ENCODE measurements at places on chromosomes 4 and X.

DNA sequence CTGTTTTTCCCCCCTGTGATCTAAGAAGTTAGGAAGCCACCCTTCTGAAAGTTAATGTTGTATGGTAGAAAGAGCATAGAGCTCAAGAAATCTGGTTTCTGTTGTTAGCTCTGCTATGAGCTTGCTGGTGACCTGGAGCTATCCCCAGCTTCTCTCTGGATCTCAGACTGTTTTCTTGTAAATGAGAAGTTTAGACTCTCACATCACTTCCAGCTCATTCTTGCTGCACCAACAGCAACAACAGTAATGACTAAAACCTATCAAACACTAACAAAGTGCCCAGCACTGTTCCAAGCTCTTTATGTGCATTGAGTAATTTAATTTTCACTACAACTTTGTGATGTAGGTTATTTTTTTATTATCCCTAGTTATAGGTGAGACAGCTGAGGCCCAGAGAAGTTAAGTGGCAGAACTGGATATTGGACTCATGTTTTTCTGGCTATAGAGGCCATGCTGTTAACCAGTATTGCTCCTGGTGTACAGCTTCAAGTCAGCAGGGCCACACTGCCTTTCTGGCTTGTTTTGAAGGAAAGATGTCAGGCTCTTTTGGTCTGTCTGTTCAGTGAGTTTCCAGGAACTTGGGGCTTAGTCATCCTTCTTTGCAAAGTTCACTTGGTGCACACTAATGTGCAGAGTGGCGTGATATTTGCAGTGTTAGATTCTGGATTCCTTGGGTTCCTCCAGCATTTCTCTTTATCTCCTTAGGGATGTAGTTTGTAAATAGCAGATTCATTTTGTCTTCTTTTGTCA lies 27.8 kb upstream of the TMEM164 start:
- no peak for DNase-seq

- DNase-seq = no peak
These were observed 2.8 kb downstream of the ANKRD37 start for GRCh38 chr4:185399466-185399865.

- no peak for DNase-seq
These were observed 3.4 kb downstream of the MAGEE2 start for GRCh38 chrX:75781611-75782010.

GRCh38 chr4:119025916-119026661 lies 109.5 kb upstream of the MYOZ2 start:
- no peak for DNase-seq

GRCh38 chr4:26958925-26959653 lies 98.4 kb downstream of the STIM2 start:
- DNase-seq = no peak

DNA sequence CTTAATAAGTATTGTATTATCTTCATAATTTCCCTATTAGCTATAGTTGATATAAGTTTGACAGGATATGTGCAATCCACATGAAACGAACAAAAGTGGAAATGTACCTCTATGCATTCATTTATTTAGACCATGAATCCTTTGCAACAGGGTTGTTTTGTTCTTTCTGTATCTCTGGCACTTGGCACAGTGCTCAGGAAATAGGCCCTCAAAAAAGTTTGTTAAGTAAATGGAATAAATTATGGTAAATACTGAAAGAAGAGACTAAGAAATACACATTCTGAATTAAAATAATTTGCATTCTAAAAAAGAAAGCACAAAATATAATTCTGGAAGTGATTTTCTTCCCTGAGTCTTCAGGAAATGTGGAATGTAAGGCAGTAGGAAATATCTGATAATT lies 39.3 kb downstream of the TAPT1 start:
- DNase-seq = no peak

DNA sequence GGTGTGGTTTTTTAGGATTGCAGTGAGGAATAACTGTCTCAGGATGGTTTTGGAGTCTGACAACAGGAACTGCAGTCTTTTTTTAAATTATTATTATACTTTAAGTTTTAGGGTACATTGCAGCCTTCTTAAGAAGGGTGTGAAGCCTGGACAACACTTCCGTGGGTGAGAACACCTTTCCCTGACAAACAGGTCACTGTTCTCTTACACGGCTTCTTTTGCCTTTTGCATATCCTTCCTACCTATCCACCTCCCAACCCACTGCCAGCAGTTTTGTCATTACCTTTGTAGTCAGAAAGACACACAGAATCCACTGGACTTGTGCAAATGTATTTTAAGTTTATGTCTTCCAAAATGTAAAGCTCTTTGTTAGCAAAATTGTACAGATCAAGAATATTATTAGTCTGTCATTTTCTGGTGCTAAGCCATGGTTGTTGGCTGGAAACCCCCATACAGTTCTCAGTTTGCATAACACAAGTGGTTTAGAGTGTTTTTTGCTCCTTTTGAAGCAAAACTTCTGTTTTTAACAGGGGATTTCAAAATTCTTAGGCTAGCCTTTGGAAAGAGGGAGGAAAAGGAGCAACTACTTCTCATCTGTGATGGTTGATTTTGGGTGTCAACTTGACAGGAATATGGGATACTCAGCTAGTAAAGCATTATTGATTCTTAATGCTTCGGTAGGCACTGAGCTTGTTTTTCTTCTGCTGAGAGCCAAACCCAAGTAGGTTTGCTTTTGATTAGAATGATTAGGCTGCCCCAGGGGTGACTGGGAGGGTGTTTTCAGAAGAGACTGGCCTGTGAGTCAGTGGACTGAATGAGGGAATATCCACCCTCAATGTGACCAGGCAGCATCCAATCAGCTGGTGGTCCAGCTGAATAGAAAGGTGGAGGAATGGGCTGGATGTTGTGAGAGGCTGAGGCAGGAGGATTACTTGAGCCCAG lies 29.4 kb upstream of the KLHL2 start:
- no peak for DNase-seq

- DNase-seq = no peak
These were observed 155.2 kb upstream of the GALNT7 start for GRCh38 chr4:173013232-173013930.

DNA sequence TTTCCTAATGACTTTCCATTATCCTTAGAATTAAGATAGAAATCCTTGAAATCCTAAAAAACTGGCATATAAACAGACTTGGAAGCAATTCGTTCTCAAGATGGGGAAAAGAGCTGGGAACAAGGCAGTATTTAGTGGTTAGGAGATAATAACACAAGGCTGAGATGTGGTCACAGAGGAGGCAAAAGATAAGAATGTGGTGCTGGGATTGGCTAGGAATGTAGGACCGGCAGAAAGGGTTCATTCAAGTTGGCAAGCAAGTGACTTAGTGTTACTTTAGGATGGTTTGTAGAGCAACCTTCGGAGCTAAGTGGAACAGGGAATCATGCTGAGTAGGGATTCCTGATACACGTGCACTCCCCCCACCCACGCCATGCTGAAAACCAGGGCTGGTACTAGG lies 121.9 kb upstream of the RPS6KA3 start:
- DNase-seq = no peak

DNA sequence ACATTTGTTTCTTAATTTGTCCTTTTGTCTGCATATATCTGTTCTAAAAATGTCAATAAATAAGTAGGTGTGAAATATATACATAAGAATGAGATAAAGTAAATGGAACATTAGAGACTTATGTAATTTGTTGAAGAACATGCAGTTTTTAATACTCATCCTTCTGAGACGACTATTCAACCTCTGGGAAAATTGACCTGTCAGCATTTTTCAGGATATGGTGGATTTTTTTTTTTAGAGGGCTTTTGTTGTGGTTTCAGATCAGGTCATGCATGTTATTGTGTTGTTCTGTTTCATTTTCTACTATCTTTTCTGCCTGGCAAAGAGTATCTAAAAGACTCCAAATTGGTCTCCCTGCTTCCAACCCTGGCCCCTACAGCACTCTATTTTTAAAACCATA lies 97.3 kb downstream of the PCDH7 start:
- no peak for DNase-seq

DNA sequence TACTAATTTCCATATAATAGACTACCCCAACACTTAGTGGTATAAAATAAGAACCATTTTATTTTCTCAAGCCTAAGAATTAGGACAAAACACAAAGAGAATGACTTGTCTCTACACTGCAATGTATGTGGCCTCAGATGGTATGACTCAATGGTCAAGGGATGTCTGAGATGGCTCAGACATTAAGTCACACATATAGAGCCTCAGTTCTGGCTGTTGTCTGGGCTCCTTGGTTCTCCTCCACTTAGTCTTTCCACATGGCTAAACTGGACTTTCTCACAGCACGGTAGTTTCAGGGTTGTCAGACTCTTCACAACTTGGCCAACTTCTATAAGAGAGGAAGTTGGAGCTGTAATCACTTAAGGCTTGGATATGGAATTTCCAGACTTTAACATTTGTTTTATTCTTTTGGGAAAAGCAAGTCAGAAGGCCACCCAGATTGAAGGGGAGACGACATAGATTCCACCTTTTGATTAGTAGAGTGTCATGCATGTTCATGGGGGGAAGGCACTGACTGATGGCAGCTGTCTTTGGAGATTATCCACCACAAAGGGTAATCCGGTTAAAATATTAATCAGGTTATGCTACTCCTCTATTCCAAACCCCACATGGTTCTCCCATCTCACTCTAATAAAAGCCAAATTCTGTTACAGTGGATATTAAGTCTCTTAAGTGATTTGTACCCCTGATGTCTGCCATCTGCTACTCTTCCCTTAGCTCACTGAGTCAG lies 9.4 kb downstream of the IL15 start:
- no peak for DNase-seq

DNA sequence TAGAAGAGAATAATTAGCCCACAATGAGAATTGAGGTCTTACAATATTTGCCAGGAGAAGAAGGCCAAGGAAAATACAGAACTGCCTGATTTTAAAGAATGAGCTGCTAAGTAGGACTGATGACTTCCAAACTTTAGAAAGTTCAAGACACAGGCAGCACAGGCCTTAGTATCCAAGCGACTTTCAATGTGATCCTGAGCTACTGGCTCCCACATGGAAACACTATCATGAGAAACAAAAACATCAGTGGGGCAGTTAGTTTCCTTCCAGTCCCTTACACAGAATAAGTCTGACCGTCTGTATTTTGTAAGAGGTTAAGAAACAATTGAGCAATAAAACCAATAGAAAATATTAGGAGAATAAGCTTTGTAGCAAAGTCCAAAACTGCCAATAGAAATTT lies 251.4 kb downstream of the COL25A1 start:
- DNase-seq = no peak

DNA sequence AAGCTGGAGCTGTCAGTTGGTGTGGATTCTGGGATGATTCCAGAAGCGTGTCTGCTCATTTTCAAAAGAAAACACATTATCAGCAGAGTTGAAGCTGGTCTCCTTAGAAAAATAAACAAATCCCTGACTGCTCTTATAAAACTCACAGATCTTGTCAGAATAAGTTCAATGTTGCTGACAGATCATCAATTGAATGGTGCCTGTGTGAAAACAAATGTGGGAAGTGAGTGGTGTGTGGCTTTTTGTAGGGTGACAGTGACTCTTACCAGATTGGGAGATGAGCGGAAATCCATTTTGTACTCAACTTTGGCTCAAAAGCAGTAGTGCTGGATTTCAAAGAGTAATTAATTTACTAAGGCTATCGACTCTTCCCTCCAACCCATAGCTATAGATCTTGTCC lies 807.8 kb downstream of the RAPGEF2 start:
- DNase-seq = no peak
